ENCODE measurements at places on chromosomes 16 and 17. TPM values are rescaled to one million over a fixed set of nuclear protein-coding genes. Genes with fewer than 3 reads are reported as not detected.
A peak's percentile ranks its signal among the peaks of the same experiment; 100 is the strongest.

DNA sequence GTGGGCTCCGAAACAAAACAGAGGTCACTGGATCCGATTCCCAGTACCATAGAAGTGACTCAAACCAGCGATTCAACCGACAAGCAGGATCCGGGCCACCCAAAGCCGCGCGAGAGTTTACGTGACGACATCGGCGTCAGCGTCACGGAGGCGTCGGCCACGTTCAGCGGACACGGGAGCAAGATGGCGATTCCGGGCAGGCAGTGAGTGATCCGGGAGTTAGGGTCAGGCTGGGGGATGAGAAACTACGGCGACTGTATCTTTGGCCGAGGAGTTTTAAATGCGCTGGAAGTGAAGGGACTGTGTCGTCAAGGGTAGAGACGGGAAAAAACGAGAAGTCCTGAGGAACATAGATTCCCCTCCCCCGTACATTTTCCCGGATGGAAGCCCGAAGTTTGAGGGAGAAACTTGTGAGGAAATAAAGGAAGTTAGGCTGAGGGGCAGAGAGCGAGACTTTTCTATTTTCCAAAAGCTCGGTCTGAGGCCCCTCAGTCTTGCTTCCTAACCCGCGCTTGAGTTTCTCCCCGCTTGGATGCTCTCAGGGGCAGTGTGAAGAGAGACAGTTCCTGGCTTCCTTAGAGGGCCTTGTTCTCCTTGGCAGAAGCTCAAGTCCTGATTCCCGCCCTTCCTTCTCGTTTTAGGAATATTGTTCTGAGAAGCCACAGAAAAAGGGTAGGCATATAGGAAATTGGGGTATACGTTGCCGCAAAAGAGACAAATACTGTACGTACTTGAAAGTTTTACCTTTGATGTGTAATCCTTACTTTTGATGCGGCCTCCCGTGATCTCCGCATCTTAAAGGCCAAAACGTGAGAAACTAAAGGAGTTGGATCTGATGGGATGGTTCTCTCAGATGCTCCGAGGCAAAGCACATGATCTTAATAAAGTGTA is at the start of gene NSRP1:
Gene NSRP1, plus strand, starts transcription at position 156 of the 891 bp plus-strand sequence. Its CDS starts 28 bp downstream, at position 184.
- DNase-seq, result peak; percentile 94

DNA sequence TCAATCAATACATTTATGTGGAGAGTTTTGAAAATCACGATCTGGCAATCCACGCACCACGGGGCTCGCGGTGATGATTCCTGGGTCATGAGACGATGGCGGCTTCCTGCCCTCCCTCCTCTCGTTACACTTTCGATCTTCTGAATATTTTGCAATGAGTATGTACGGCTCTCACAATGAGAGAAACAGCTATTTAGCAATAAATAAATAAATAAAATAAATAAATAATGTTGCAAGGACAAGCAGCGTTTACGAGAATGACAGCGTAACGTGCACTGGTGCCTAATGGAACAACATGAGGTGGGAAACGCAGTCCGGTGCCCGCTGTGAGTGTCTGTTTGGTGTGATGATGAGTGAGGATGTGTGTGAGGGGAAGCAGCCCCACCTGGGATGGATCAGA is 46.7 kb upstream of the JPH3 start:
- no peak for DNase-seq

DNA sequence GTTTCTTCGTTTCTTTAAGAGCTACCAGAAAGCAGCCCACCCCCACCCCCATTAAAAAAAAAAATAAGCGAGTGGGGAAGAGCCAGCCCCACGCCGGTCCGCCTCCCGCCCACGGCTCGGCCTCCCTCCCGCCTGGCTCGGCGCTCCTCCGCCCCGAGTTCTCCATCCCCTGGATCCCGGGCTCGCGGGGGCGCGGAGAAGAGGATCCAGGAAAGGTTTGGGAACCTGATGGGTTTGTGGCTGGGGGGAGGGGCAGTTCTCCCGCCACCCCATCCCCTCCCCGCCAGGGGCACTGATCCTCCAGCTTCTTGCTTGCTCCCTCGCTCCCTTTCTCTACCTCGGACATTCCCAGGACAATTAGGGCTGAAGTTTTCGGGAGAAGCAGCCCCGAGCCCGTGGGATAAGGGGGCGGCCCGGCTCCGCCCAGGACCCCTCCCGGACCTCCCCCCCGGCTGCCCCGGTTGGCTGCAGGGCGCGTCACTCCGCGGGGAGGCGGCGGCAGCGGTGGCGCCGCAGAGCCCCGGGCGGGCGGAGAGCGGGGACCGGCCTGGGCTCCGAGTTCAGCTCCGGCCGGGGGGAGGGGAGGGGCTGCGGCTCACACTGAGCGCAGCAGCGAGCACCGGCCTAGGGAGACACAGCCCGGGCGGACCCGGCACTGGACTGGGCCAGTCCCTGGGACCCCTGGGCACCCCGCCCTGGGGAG is 1.0 kb upstream of the SALL1 start:
- peak; percentile 77 for DNase-seq

GRCh38 chr16:3112881-3113574 is 642 bp downstream of the ZNF205 start:
- no peak for DNase-seq

DNA sequence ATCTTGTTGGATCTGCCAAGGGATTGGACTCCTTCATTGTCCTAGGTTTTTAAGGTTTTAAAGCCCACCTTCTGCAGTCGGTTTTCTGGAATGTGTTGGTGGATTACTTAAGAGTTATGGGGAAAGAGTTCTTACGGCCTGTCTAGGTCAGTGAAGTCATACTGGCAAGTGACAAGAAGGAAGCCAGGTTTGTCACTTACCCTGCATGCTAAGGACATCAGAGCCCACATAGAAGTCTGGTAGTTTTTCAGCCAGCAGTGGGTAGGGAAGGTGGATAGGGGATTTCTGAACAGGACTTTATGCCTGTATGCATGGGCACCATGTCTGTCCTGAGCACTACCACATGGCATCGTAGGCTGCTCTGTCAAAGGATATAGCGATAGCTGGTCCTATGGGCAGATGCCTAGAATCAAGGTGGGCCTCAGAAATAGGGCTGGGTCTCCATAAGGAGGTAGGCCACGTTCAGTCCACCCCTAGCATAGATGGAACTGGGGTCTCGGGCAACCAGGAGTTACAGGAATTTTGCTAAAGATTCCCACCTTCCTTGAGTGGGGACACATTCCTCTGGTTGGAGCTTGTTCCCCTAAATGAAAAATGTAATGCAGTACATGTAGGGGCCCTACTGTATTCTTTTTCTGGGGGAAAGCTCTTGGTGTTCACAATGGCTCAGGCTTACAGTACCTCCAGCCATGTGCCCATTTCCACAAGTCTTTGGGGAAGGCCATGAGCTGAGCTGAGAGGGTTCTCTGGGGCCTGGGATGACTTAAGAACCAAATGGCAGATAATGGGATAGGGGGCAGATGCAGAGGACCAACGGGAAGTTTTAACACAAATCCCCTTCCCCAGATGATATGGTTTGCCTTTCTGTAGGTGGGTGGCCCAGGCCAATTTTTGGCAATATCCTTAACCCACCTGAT is 27.5 kb downstream of the TRPV2 start:
- DNase-seq, result no peak

The CCT6B gene
- total RNA-seq, result 0.48 TPM

The SPATA22 gene
- total RNA-seq, result not detected

The TMEM100 gene
- total RNA-seq, result 0.48 TPM

Data from H1 (cell line).